ENCODE measurements at places on chromosomes 3 and 15.

GRCh38 chr15:35833581-35833980, 287.6 kb upstream of the DPH6 start:
- no peak for DNase-seq

DNA sequence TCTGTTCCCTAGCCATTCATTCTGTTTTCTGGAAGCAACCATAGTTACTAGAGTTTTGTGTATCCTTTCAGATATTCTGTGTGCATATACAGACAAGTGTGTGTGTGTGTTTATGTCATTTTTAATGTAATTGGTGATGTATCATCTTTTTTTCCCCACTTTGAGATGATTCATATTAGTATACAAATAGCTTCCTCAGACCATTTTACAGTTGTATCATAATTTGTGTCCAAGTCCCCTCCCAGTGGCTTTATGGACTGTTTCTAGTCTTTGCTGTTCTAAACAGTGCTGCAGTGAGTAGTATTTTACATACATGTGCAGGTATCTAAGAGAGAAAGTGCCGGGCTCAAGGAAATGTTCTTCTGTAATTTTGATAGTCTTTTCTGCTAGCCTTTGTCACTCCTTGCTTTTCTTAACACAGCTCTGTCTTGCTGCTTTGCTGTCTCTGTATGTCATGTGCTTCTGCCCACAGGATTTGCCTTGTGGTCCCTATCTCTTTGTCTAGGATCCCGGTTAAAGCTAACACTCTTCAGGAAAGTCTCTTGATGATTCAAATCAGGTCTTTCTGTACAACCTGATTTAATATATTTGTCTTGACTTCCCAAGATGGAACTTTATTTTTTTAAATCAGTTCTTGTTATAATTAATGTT, 31.5 kb upstream of the FBXL22 start:
- no peak for DNase-seq

GRCh38 chr3:194328053-194328657, 23.0 kb downstream of the CPN2 start:
- no peak for DNase-seq

- no peak for DNase-seq
Measured at GRCh38 chr15:41782371-41783282, 8.3 kb downstream of the MAPKBP1 start.

- DNase-seq = no peak
Measured at GRCh38 chr3:124295362-124295761, 303.4 kb upstream of the ROPN1 start.

GRCh38 chr3:138348754-138349739, 668 bp downstream of the MRAS start:
- no peak for DNase-seq

DNA sequence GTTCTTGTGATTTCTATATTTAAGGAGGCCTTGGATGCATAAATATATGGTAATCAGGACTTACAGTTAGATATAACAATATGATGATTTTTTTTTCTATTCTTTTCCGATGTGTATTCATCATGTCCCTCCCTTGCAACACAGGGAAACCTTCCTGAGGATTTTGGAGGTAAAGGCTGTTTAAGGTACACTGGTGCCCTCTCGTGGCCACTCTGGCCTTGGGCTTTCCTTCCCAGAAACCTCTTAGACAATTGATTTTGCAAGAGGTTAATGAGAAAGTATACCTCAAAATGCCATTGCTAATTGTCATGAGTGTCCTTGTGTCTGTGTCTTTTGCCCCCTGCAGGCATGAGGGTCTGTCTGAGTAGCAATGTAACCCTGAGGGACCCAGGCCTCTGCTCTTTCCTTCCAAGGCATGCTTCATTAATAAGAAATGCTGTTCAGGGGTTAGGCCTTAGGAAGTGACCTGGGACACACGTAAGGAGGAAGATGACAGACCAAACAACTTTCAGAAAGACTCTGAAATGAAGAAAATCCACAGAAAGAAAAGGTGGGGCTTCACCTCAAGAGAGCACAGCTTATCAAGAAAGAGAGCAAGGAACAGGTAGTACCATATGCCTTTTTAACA, 70.3 kb upstream of the PPP2R3A start:
- peak; percentile 42 for DNase-seq

GRCh38 chr3:33940736-33941135, 142.3 kb downstream of the PDCD6IP start:
- no peak for DNase-seq

DNA sequence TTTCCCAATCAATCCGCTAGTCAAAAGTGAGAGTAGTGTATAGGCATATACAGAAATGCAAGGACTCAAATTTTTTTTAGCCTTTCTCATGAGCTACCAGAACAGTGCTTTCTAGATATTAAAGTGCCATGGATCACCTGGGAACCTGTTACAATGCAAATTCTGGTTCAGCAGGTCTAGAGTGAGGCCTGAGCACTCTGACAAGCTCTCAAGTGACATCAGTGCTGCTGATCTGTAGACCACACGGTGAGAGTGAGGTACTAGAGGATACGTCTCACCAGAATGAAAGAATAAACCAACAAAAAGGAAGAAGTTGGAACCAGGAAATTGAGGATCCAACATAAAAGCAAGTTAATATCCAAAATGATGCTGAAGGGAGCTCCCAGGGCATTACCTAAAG, 16.0 kb upstream of the PLA2G4D start:
- DNase-seq = no peak

DNA sequence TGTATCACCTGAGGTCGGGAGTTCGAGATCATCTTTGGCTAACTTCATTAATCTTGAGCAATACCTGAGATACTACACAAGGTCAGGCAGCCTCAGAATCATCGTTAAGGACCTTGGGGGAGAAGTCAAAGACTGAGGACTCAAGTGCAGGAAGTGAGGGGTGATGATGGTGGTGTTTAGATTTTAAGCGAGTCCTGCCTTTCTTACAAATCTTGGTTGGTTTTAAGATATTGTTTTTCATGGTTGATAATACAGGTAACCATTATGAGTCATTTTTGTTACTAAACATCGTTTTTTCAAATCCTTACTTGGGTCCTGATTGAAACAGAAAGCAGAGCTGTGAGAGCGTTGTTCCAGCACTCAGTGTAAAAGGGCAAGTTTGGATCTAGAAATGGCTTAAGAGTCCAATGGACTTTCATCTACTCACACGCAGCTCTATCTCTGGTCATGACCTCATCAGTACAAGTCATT, 4.1 kb downstream of the RASGRP1 start:
- DNase-seq = no peak

DNA sequence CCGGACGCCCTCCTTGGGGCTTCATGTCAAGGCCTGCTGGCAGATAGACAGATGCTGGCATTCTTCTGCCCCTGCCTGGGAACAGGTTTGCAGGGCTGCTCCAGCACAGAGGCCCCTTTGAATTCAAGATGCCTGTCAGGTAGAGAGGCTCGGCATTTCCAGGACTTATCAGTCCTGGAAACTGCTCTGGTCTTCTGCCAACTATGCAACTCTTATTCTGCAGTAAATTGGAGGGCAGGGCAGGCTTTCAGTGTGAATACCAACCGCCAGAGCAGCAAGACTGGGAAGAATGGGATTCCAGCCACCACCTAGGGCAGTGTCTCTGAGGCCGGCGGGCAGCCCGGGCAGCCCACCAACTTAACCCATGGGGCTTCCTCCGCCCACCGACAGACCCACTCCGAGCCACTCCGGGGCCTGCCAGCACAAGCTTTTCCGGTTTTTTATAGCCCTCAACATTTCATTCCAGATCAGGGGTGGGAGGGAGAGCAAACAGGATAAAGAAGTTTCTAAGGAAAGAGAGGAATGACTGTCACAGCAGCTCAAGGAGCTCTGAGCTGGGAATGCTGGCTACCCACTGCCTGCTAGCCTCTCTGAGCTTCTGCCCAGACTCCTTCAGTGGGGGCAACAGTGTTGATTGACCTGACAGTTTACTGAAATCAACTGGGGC, 140.9 kb downstream of the NTRK3 start:
- no peak for DNase-seq

Data from DMS79 (cell line).